Inflammatory macrophage treated with lipopolysaccharide for 1 hour (primary cell): ENCODE measurements at places on chromosomes 3 and 15.

GRCh38 chr3:191019855-191020254 is 157.4 kb upstream of the GMNC start:
- no peak for DNase-seq

- DNase-seq = no peak
Measured at GRCh38 chr15:47484059-47484458, 233.2 kb upstream of the SEMA6D start.

DNA sequence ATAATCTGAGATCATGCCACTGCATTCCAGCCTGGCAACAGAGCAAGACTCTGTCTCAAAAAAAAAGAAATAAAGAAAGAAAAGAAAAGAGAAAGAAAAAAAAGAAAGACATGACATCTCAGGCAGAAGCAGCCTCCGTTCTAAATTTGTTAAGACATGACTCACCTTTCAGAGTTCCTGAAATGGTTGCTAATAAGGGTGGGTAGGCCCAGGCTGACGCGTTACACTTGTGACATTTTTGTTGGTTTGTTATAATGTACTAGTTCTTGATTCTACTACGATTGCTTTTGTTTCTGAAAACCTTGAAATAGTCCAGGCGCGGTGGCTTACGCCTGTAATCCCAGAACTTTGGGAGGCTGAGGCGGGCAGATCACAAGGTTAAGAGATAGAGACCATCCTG is 21.0 kb downstream of the SLC25A20 start:
- peak; percentile 80 for DNase-seq

GRCh38 chr3:41715376-41715775 is 246.5 kb downstream of the ULK4 start:
- DNase-seq = no peak

DNA sequence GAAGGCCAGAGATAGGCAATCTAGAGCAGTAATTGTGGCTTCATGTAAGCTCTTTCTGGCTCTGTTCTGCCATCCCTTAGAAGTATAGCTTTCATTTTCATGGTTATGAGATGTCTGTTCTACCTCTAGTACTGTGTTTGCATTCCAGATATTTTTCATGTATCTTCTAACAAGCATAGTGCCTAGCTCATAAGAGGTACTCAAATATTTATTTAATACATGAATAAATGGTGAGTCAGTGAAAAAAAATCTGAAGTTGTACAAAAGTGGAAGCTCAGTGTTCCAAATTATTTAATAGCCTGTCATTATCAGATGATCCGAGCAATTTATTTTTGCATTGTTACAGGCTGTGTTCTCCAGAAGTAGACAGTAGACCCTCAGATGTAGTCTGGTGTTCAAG is 64.3 kb downstream of the OXSM start:
- no peak for DNase-seq

- DNase-seq = no peak
Measured at GRCh38 chr3:185070491-185071286, 82.2 kb downstream of the C3orf70 start.

DNA sequence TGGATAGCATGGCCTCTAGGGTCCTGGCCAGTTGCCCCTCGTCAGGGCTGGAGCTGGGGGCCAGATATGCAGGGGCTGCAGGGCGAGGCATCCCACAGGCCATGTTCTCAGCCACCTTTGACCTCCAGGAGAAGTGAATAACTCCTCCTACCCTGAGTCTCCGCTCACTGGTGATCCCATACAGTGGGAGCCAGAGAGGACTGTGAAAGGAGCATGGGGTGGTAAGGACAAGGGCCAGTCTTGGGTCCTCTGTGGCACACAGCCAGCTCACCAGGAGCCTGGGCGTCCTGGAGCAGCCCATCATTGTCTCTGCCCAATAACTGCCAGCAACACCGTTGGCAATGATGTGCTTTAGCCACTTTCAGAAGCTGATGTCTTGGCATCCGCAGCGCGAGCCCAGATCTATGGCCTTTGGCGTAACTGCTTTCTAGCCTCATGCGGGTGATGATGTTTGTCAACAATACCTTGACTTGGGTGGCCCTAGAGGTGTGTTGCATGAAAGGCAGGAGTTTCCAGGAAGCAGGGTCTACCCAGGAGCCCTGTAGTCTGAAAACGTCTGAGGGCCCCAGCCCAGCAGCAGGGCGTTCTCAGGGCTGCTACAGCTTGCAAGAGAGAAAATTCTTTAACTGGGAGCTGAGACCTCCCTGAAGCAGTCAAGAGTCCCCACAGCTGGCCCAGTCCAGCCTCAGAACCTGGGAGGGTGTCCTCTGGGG is 61.1 kb upstream of the IQSEC1 start:
- DNase-seq = no peak

DNA sequence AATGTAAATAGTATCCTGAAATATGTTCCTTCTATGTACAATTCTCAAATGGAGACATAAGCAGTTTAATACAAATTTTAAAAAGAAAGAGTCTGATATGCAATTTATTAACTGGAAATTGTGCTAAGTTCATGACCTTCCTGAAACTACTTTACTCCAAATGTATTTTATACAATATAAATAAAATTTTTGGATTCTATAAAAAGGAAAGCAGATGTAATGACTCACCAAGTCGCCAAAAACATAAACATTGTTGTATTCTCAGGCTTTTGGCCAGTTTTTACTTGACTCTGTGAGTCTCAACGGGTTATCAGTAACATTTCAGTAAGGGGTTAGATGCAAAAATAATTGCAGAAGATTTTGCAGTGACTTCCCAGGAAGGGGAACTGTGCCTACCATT is 948.2 kb downstream of the EPHA3 start:
- DNase-seq = no peak

DNA sequence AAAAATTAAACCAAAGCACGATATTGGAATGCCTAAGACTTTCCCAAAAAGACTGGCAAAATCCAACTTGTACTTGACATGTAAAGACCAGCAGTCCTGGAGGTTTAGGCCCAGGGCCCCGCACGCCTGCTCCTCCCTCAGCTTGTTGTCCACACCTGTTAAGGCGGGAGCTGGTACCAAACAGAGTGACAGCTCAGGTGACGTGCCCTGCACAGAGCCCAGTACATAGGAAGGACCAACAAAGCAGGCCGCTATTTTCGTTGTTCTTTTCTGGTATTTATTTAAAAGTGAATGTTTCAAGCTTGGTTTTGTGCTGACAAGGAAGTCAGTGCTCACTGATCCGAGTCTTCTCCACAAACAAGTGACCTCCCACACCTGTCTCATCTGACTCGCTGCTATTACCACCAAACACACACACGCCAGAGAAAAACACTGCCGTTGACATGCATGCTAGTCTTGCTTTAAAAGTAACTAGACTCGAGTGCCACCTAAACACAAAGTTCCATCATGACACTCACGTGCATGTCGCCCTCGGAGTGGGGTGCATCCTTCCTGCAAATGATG is 50.2 kb downstream of the HERC2 start:
- no peak for DNase-seq

GRCh38 chr15:70308011-70308734 is 210.5 kb upstream of the TLE3 start:
- DNase-seq = peak; percentile 51

GRCh38 chr15:52104532-52105004 is 8.0 kb downstream of the BCL2L10 start:
- DNase-seq = no peak

- no peak for DNase-seq
Measured at GRCh38 chr3:5809586-5810246, 622.2 kb downstream of the EDEM1 start.

DNA sequence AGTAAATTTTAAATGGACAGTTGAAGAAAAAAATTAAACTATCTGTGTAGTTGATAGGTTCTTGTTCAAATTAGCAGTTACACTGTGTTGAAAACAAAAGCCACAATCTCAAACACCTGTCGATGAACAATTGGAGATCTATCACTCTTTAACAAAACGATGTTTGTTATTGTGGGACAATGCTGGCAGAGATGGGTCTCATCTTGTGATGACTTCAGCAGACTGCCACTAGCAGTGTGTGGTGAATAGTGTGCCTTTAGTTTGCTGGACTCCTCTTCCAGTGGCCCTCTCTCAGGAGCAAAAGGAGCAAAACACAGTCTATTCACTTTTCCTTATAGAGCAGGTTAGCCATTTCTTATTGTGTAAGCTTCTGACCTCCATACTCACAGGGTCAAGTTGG is 14.7 kb upstream of the TRIM59 start:
- no peak for DNase-seq

DNA sequence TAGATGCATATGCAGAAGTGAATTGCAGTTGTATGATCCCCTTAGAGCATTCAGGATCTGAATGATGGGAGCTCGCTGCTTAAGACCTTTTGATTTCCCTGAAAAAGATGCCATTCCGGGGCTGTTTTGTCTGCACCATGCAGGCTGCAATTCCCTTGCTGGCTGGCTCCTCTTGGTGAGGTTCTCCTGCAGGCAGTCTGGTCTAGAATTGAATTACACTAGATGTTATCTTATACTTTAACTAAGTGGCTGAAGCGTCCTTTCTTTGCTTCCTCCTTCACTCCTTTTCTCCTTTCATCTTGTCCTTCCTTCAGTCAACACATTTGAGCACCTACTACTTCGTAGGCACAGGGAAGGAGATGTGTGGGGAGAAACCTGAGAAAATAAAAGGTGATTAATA is 18.6 kb upstream of the MYZAP start:
- no peak for DNase-seq

DNA sequence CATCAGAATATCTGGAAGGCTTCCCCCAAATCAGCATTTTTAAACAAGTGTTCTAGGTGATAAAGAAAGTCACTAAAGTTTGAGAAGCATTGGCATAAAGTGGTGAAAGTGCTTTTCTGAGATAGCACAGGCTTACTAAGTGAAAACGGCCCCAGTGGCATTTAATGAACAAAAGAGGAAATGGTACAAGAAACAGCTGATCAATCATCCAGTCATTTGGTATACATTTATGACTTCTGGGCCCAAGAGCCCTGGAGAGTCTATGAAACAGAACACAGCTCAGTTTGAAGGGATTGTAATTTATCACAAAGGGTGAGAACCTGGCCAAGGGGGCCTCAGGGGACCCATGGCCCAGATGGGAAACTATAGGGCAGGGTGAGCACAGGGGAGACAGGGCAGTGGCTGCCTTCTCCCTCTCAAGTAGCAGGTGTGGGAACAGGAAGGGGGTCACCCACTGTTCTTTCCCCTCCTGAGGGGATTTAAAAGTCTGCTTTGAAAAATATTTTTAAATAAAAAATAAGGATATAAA is 265.5 kb upstream of the ROPN1 start:
- DNase-seq = no peak

DNA sequence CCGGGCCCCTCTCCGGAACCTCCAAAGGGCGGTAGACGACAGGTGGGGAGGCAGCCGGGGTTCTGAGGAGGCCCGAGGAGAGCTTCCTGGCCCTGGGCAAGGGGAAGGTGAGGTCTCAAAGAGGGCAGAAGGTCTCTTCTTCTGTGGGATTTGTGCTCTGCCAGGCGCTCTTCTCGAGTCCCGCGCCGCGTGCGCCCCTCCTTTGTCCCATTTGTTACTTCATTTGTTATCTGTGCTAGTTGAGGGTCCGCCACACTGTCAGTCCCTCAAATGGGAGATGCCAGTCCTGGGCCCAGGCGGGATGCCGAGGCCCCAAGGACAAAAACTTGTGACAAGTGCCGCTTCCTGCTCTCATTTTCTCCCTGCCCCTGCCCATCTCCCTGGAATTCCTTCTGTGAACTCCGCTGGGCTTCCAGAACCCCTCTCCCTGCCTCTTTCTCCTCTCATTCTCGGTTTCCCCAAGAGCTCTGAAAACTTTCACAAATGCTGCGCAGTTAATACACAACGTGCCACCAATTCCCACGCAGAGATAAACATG is 1.5 kb downstream of the ST8SIA2 start:
- DNase-seq = no peak

GRCh38 chr15:35394416-35394815 is 151.5 kb downstream of the DPH6 start:
- DNase-seq = no peak

DNA sequence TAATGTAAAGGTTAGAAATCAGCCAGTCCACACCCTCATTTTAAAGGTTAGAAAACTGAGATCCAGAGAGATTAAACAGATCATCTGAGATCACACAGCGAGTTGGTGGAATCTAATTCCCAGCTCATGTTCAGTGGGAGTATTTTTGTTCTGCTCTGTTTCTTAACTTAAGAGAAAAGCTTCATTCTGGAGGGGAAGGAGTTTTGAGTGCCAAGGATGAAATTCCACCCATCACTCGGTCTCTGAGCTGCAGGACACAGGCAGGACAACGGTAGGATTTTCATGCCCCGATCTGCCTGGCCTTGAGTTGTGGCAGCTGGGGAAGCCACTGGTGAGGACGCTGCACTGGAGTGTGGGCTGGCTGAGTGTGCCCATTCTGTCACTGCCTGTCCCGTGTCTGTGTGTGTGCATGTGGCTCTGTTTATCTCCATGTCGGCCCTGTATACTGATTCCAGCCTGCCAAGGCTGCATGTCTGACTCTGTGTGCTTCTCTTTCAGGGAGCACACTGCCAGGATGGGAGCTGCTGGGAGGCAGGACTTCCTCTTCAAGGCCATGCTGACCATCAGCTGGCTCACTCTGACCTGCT is 94.3 kb downstream of the CEMIP start:
- DNase-seq = no peak

DNA sequence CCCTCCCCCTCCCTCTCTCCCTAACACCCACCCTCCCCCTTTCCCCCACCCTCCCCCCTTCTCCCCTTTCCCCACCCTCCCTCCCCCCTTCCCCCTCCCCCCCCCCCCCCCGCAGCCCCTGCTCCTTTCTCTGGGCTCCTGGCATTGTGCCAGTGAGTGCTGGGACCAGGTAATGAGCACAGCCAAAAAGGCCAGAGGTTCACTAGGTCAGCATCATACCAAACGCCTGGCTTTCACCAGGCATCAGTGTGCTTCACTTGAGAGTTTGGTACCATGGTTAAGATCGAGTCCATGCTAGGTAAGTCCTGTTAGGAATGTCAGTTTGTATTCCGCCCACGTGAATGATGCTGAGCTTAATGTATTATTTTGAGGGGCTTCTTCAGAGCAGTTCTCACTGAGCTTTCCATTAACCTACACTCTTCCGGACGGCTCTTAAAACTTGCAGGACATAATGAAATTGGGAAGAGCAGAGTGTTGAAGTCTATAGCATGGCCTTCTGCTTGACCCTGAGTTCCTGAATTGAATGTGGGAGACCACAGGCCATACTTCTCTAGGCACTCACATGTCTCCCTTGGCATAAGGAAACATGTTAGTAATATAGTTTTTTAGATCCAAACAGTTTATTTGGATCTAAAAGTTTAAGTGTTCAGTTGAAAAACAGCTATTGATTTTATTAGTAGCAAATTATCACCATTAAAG is 45.6 kb downstream of the SENP2 start:
- DNase-seq = no peak

GRCh38 chr3:37240170-37240945 is 66.0 kb upstream of the LRRFIP2 start:
- no peak for DNase-seq
